ENCODE measurements at places on chromosomes 6 and 20.
A peak's percentile ranks its signal among the peaks of the same experiment; 100 is the strongest.

DNA sequence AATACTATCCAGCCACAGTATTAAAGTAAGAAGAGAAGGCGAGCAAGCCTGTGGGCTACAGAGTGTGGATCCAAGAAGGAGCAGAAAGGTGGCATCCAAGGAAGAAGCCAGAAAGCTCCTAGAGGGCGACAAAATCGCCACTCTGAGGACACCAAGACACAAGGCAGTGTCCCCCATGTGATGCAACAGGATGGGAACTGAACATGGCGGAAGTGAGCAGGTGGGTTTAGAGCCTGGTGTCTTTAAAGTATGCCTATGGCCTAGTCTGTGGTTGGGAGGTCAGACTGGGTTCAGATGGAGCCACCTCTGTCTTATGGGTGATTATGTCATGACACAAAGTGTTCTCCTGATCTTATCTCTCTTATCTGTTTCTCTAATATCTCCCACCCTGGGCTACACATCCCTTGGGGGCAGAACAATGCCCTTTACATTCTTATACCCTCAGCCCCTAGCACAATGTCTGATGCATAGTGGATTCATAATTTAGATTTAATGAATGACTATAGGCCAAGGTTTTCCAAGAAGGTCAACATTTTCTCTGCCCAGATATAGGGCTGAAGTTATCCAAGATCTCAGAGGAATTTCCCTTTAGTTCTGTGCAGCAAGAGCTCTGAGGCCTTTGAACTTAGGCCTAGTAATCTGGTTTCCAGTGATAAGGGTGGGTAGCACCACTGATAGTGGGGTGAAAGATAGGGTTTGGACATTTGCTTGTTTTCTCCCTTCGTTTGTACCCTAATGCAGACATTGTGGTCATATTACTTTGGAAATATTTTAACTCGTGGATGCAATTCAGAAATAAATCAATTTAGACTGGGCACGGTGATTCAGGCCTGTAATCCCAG, 167.3 kb upstream of the AKIRIN2 start:
- no peak for DNase-seq

GRCh38 chr6:26507658-26508057, 7.6 kb downstream of the BTN1A1 start:
- no peak for DNase-seq

- no peak for DNase-seq
Measured at GRCh38 chr6:166308769-166309589, 787 bp upstream of the PRR18 start.

- no peak for DNase-seq
Measured at GRCh38 chr6:56745971-56746370, 103.3 kb upstream of the DST start.

GRCh38 chr20:17849901-17850683, 118.5 kb downstream of the SNX5 start:
- DNase-seq, result no peak

DNA sequence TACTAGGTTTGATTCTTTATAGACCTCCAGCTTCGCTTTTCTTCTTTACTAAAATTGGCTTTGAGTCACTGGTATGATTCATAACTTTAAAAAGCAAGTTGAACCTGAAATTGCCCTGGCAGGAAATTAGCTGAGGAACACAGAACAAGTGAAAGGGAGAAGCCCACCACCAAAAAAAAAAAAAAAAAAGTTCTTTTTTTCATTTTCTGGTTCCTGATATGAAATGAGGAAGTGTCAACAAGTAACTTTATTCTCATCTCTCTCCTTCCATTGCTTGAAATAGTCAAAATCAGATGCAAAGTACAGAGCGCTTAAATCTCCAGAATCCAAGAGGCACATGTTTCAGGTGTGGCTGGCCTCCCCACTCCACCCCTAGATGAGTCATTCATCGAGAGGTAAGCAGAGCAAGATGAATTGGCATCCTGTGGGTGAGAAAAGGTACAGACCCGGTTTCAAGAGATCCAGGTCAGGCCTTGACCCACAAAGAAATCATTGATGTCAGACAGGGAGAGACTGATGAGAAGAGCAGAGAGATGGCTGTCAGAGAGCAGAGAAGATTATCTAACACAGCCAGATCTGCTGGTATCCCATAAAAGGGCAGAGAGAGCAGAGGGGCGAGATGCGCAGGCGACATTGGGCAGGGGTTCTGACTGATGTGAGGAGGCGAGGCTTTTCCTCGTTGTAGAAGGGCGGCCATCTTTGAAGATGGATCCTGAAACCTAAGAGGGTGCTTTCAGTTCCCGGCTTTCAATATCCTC, 54.8 kb upstream of the MBOAT1 start:
- no peak for DNase-seq

DNA sequence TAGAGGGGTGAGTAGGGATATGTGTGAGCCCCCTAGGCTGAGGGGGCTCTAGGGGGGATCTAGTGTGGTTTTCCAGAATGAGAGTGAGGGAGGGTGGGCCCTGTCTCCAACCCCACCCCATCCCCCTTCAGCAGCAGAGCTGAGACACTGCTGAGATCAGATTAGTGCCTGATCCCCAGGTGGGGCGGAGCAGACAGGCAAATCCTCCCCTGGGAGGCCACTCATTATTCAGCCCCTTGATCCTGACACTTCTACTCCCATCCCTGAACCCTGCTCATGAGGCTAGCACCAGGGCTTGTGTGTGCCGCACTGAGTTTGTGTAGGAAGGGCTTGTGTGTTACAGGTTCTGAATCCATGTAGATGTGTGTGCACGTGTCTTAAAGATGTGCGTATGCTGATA, 42.5 kb downstream of the SPDEF start:
- DNase-seq, result no peak

DNA sequence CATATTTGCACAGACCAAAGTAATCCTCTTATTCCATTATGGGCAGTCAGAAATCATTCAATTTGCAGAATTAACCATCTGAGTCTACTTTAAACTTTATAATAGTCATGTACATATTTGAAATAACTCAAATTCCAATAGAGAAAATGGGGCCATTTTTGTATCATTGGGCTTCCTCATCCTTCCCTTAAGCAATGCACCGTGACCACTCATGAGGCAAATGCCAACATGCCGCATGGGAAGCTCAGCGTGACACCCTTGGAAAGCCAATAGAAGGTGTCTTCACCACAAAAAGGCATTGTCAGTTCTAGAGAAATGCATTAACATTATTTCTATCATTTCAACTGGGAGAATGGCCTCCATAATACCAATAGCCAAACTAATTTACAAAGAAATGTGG, 38.5 kb downstream of the SIM1 start:
- no peak for DNase-seq

GRCh38 chr6:137811121-137811915, 55.7 kb upstream of the TNFAIP3 start:
- DNase-seq, result peak; percentile 74

DNA sequence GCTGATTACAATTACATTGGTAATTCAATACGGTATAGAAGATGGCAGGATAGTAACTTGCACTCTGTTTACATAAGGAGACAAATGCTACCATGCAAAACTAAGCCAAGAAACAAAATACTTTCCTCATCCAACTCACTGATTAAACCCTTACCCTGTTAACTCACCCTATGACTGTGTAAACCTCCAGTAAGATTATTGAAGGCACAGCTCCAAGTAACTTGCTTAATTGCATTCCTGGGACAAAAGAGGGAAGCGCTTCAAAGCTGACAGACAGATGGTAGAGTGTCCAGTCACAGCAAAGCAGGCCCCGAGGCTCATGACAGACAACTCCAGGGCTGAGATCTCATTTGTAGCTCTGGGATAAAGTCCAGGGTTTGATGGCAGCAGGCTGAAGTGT, 6.9 kb upstream of the KIF16B start:
- no peak for DNase-seq

DNA sequence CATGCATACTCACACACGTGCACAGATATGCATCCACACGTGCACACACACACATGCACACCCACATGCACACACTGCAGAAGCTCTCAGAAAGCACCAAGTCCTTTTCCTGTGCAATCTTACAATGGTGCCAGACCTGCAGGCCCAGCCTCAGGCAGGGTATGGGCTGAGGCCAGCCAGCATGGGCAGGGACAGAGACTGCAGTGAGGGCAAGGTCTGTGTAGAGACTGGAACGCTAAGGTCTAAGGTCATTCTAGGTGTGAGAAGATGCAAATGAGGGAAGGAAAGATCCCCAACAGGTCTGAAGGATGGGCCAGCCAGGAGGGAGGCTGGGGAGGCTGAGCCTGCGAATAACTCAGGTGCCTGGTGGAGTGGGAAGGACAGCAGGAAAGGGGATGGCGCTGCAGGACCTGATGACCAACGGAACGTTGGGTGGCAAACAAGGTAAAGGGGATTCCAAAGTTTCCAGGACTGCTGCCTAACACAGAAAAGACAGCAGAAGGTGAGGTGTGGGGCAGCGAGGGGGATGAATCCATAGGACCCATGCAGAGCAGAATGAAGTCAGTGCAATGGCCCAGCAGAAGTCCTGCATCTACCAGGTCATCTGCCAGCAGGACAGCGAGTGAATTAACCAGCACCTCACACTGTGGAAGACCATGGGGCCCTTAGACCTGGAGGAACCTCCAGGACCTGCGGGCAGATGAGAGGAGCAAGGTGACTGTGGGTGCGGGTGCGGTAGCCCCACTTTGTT, 67.0 kb downstream of the ABHD12 start:
- DNase-seq, result no peak

DNA sequence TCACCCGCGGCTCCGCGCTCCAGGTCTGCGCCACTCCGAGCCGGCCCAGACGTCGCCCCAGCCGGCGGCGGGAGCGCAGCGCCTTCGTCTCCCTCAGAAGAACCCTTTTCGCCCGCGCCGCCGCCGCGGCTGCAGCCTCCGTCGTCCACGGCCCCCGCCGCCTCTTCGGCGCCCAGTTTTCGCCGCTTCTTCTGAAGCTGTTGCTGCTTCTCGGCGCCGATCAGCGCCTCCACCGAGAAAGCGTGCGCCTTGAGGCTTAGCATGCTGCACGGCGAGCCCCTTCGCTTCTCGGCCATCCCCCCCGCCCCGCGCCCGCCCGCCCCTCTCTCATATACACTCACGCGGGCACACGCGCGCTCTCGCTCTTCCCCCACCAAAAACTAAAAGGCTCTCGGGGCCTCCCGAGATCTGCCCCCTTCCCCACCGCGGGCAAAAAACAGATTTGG, 489 bp downstream of the TBX18 start:
- DNase-seq, result no peak

GRCh38 chr20:32513031-32513866, 71.9 kb downstream of the NOL4L start:
- no peak for DNase-seq

DNA sequence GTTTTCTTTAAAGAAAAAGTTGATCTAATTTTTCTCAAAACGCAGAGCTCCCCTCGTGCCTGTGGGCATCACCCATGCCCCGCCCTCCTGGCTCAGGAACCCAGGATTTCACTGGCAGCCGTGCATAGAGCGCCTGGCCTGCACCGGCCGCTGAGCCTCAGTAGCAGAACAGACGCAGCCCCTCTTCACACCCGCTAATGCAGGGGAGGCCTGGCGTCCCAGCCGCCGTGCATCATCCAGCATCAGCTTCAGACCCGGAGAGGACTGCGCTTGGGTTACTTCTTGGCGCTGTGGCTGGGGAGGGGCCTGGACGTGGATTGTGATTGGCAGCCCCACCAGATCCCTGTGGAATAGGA, 18.1 kb downstream of the RBM38 start:
- no peak for DNase-seq

DNA sequence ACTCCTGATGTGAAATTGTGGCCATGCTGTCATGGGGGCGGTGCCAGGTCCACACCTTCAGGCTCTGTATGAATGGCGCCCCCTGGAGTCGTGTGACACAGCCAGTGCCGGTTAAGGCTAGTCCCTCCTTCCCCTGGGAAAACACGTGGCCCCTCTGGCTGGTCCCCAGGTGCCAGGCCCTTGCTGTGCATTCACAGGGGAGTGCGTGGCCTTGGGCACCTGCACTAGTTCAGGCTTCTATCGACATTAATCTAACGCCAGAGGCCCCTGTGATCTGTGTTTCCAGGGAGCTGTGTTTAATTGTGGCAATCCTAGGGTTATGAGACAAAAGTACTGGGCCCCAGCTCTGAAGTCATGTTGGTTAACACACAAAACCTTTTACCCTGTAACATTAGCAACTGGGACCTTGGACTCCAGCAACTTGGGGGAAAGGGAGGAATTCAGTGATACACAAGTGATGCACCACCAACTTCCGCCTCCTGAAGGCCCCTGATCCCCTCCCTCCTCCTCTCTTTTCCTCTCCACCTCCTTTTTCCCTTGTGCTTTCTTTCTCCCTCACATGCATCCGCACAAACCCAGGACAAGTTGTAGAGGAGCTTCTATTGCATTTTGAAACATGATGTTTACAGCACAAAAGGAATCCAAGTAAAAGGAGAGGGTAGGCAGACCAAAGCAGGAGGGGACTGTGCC, 74.0 kb downstream of the SSR1 start:
- peak; percentile 96 for DNase-seq

DNA sequence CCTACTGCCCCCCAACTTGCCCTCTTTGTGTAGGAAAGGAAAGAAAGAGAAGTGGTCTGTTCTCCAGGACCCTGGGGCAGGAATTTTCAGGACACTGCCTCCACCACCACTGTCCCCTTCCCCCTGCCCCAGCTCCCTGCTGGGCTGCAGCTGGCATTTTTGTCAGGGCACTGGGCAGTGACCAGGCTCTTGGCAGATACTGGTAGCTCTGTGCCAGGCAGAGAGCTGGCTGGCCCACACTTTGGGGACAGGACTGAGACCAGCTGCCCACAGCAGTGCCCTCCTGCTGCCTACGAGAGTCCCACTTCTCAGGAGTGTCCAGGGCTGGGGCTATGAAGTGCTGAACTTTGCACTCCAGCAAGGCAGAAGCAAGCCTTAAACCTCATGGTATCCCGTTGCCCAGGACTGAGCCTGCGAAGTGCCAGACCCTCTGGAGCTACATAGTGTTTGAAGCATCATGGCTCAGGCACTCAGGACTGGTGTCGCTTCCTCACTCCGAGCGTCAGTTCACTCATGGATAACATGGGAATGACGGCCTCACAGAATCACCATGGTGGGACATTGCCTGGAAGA, 19.3 kb downstream of the SLC13A3 start:
- DNase-seq, result no peak

DNA sequence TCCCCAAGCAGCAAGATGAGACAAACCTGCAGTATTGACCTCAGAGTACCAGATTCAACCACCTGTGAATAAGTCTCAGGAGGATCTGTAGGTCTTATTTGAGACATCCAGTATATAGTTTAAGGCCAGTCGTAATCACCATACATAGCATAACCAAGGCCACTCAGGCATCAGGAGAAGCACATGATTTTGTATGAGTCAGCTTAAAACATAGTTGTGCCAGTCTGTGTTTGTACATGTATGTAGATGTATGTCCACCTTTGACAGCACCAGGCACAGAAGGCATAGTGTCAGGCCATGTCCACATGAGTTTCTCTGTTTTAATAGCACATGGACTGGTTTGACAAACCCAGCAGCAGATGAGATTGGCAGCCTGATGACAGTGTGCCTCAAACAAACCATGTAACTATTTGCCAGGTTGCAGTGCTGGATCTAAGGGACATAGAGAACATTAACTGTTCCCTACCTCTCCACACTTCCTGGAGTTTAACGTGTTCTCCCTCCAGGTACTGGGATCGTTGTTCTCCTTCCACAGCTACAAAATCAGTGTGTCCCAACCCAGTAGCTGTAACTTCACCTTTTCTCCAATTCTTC, 8.6 kb upstream of the ASIP start:
- no peak for DNase-seq
